ENCODE measurements at places on chromosomes 5 and 9. TPM values are rescaled to one million over a fixed set of nuclear protein-coding genes. Genes with fewer than 3 reads are reported as not detected.
A peak's percentile ranks its signal among the peaks of the same experiment; 100 is the strongest.

DNA sequence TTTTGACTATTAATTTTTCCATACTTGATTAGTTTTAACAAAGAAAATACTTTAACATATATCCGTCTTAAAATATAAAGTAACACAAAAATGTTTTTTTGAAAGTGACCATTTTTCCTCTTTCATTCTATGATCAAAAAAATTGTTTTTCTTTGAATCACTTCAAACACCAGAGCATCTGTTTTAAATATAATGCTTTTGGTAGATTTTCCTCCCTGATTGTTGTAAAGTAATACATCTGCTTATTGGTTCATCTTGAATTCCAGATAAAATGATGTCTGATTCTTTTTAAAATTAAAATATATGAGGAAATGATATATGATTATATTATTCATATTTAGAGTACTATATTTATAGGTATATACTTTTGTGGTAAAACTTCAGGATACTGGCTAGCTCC is 76.2 kb upstream of the LPAR1 start:
- DNase-seq, result no peak

DNA sequence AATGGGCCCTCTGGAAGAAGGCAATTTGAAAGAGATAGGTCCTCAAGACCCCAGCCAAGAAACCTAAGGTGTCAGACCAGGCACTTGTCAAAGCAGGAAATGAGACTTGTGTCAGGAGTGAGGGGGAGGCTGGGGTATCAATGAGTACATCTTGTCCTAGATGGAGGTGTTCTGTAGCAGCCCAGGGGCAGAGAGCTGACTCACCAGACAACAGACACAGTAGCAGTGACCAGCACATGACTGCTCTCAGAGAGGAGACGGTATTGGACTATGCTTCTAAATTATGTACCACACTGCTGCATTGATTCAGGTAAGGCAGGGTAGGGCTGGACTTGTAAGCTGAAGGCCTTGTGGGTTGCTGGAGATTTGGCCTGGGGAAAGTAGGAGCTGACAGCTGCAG is 551.2 kb upstream of the KLF4 start:
- peak; percentile 54 for DNase-seq

GRCh38 chr5:143188083-143188482 is 215.4 kb downstream of the NR3C1 start:
- no peak for DNase-seq

- no peak for DNase-seq
These were observed 230.8 kb downstream of the ZNF608 start for GRCh38 chr5:124515497-124516245.

DNA sequence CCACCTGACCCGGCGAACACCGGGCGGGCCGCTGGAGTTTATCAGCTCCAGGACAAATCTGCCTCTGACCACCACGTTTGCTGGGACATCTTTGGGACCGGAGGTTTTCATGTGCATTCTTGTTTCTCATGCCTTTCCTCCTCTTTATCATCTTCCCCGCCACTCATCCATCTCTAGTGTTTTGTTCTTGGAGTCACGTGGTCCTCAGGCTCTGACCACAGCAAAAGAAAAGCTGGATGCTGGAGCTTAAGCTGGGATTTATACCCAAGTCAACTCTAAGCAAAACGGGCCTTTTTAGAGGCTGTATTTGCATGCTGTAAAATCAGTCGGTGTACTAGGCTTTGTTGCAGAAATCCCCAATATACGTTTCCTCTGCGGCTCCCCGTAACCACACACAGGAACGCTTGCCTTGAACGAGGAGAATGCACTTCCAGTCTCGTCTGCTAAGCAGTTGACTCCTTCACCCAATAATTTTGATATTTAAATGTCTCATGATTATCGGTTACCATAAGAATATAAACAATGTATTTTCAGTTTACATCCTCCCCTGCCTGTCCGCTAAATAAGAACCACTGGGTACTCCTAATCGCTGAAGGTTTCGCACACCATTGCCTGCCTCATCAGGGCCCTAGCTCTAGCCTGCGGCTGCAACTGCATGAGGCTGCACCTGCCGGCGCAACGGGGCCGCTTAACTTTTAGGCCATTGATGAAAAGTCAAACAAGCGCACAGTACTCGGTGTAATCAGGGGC is 560 bp upstream of the NDUFS6 start:
- peak; percentile 35 for DNase-seq

GRCh38 chr5:133487093-133487492 is 125.2 kb downstream of the FSTL4 start:
- DNase-seq, result no peak

DNA sequence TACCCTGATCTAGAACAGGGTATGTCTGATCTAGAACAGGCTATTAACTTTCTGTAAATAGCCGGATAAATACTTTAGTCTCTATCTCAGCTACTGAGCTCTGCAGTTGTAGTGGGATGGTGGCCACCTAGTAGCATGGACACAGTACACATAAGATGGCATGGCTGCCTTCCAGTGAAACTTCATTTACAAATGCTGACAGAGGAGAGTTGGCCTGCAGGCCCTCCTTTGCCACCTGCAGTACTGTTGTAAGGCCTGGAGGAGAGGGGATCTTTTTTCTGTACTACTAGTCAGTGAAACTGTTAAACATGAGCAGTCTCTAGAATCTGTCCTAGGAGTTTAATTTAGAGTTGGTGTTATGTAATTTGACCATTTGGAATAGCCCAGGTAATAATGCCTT is 86.0 kb downstream of the TRIO start:
- no peak for DNase-seq

GRCh38 chr5:149283626-149284480 is 12.2 kb downstream of the AFAP1L1 start:
- no peak for DNase-seq

GRCh38 chr5:178668579-178668978 is 41.7 kb upstream of the CLK4 start:
- no peak for DNase-seq

DNA sequence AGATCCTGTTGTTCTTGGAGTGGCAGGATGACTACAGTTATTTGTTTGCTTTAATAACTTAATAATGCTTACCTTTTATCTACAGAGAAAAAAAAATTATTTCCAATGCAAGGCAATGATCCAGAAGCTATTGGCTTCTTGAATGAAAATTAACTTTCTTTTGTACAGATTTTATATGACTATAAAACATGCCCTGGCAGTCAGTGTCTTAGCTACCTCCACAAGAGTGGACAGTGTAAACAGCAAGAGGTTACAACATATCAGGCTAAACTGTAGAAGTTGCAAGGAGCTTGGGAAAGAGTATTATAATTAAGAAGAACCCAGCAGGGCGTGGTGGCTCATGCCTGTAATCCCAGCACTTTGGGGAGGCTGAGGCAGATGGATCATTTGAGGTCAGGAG is 49.1 kb downstream of the BNC2 start:
- DNase-seq, result no peak

- DNase-seq, result peak; percentile 73
These were observed 19.2 kb downstream of the DMAC1 start for GRCh38 chr9:7780261-7780988.

GRCh38 chr5:178411083-178411482 is 178.5 kb upstream of the PHYKPL start:
- no peak for DNase-seq

DNA sequence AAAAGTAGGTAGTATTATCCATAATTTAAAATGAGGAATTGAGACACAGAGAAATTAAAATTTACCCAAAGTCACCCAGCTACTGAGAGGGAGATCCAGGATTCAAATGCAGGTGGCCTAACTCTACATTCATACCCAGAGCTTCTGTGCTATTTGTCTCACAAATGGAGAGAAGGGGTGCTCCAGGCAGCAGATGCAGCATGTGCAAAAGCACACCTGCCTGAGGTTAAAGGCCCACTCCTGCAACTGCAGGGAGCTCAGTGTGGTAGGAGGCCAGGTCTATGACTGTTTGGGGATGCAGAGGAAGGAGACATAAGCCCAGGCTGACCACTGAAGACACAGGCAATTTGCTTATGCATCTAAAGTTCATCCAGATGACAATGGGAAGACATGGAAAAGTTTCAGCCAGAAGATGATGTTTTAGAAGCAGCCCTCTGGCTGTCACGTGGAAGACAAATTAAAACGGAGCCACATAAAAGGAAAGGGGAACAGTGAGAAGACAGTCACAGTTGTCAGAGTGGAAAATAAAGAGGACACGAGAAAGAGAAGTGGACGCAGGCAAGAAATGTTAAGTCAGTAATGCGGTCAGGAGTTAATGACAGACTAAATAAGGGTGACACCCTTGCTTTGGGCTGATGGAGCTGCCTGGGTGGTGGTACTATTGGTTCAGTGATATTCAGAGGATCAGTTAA is 214.7 kb downstream of the EBF1 start:
- DNase-seq, result no peak

GRXCR2 gene
- not detected for total RNA-seq

TMEFF1 gene
- total RNA-seq, result 0.90 TPM

C1QTNF3 gene
- total RNA-seq, result 0.28 TPM

SVEP1 gene
- total RNA-seq, result 16.7 TPM

TMEM252 gene
- total RNA-seq, result not detected

FAM221B gene
- total RNA-seq, result not detected
